ENCODE measurements at places on chromosomes 2 and 18.

DNA sequence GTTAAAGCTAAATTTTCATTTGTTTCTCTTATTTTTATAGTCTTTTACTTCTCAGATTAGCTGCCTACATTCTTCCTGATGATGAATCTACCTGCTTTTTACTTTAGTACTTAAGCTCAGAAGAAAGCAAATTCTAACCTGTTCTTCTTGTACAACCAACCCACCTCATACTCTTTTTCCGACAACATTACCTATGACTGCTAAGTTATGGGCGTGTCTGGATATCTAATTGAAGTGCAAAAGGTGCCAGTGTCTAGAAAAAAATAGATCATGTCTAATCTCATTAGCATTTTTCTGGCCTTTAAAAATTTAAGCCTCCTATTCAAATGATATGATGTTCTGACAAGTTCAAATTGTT is 1.5 kb upstream of the RGPD4 start:
- no peak for DNase-seq

- peak; percentile 52 for DNase-seq
Observed at GRCh38 chr18:77101410-77102258, 30.9 kb downstream of the MBP start.

GRCh38 chr2:43171789-43172188 is 54.6 kb downstream of the ZFP36L2 start:
- no peak for DNase-seq

DNA sequence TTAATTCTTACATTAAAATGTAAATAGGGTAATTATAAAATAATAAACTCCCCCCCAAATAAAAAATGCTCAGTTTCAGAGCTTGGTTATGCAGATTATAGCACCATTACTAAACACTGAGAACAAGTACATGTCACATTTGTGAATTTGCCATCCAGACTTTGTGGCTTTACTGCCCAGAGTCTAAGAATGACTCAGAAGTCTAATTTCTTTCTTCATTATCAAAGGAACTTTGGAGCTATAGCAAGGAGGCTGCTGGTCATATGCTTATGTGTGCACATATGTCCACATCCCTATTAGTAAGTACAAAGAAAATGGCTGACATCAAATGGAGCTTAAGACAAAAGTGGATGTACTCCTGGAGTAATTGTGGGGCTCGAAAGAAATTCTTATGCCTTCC is 248.5 kb upstream of the SESTD1 start:
- no peak for DNase-seq

DNA sequence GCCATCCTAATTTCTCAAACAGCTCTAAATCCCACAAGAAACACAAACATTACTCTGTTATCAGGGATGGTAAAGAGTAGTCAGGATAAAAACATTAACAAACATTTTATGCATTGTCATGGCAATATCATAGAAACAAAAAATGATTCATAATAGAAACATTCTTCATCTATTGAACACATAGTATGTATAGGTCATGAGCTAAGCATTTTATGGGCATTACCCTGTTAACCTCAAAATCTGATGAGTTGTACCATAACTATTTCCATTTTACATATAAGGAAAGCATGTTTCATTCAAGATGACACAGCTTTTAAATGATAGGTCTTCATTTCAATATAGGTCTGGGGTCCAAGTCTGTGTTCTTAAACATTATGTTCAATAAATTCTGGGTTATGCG is 344.9 kb downstream of the RND3 start:
- no peak for DNase-seq

DNA sequence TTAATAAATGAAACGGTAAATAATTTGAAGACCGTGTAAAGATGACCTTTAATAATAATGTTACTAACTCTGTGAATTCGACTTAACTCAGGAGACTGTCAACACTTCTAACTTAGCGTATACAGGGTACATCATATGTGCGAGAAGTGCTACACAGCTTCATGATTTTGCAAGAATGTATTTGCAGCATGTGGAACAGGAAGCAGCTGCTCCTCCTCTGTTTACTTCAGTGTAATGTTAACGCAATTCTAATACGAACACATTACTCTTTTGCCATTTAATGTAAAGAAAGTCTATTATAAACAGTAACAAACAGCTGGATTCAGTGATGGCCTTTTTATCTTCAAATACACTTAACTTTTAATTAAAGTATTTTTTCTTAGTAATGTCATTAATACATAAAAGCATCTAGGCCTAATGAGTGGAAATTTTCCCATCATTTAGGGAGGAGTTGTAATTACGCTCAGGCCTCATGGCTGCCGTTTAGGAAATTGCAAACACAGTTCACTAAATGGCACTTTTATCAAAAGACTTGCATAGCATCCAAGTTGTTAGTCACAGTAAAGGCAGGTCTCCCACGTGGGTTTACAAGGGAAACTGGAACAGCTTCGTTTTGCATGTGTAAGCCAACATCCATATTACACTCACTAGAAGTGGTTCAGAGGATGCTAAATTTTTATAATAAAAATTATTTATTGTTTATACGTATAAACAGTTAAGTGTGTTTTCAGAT is 635.7 kb downstream of the FBXO15 start:
- DNase-seq, result no peak

DNA sequence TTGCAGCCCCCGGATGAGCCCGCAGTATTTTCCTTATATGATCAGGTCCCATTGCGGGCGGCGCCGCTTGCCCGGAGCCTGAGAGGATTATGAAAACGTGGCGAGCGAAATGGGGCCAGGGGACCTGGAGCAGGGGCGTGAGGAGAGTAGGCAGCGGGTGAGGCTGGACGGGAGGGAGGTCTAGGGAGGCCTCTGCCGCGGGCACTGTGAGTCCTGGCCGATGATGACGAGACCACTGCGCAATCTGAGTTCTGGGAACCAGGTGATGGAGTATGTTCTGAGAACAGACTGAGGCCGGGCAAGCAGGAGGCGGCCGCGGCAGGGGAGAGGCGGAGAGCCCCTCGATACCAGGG is 790 bp upstream of the ACAA2 start:
- DNase-seq, result no peak

DNA sequence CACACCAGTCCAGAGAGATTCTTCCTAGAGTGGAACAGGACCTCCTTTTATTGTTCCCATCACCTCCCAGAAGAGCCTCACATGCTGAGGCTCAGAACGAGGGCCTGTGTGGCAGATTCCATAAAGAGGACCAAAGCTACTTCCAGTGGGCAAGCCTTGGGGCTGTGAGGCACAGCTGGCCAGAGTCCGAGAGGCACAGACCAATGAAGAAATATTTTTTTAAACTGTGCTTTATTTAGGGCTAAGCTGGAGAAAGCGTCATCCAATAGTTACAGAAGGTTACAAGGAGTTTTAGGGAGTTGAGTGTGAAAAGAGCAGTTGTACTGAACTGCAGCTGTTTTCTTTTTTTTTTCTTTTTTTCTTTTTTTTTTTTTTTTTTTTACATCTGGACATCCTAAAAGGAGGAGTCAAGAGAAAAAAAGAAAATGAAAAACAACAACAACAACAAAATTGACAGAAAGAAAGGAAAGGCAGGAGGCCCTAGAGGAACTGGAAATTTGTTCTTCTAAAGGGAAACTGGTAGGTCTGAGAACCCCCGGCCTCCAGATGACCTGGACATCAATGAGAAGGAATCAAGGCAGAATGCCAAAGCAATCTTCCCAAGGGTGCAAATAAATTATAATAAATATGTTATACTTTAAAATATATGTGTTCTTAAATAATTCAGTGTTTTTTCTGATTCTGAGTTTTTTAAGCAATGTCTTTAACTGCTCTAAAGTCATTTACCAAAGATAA is 322.6 kb downstream of the CELF4 start:
- DNase-seq, result no peak

Data from activated naive CD8-positive, alpha-beta T cell treated with anti-CD3 and anti-CD28 coated beads, Interleukin-2, amount 10 ng/mL, durations not matched to agents 7 days and 5 days (primary cell).